GM04503 (cell line): ENCODE measurements at places on chromosomes 11 and 22.

DNA sequence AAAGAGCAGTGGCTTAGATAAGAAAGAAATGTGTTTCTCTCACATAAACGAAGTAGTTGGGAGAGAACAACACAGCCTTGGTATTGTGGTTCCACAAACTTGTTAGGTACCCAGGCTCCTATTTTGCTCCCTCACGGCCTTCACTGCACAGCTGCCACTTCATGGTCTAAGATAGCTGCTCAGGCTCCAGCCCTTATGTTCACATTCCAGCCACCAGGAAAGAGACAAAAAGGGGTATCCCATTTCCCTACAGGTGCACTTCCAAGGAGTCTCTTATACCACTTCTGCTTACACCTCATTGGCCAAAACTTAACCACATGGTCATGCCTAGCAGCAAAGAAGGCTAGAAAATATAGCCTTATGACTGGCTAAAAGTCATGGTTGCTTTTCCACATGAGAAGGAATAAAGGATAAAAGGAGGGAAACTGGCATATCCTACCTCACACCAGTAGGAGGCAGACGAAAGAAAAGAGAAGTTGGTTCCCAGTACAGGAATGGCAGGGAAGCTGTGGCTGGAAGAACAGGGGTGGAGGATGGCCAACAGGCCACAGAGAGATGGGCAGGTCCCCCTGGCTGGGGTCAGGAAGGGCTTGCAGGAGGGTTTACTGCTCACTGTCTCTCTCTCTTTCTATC lies 5.4 kb upstream of the HDHD5 start:
- no peak for DNase-seq

DNA sequence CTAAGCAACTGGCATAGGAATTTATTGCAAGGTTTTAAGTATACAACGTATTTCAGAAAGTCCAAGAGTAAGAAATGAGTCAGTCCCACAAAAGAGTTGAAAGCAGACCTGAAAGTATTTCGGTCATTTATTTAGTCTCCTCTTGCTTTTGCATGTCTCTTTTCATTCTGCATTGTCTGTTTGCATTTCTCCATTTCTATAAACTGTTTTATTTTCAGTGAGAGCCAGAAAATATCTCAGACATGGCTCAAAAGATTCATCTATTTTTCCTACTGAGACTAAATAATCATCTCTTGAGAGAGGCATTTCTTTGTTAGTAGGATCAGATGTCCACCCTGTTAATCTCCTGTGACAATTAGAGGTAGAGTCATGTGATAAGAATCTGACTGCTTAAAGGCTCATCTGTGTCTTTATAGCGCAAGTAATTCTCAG lies 219.1 kb upstream of the CCDC179 start:
- DNase-seq, result no peak

GRCh38 chr11:38952698-38953097 lies 2354.7 kb upstream of the RAG2 start:
- DNase-seq, result no peak

- DNase-seq, result no peak
Observed at GRCh38 chr11:122656073-122656630, 630 bp downstream of the UBASH3B start.

DNA sequence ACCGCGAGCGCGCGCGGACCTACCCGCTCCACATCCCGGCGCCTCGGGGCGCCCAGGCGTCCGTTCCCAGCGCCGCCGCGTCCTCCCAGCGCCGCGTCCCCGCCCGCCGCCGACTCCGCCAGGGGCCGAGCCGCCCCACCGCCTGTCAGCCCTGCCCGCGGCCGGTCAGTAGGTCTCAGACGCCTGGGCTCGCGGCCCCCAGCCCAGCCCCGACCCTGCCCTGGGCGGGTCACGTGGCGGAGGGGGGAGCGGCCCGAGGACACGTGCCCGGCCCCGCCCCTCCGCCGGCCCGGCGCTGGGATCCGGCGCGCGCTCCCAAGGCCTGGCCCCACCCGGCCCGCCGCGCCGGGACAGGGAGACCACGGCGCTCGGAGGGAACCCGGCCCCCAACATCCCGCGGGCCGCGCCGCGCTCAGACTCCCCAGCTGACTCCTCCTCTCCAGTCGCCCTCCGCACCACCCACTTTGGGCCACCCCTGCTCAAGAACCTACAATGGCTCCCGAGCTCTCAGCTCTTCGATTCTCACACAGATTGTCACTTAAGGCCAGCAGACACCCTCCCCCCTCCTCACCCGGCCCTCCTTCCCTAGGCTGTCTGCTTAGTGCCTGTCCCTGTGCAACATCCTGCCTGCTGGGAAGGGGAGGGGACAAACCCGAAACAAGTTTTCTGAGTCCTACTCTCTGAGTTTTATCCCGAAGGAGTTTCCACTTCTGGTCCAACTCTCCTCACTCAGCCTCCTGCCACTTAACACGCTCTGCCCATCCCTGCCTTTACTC lies at the start of gene RAB3IL1:
TSS of gene RAB3IL1 (minus strand) at position 233 of the 776 bp plus-strand sequence. CDS start at position 34, 199 bp downstream.
- no peak for DNase-seq

- no peak for DNase-seq
Observed at GRCh38 chr11:113531575-113532451, 56.6 kb upstream of the DRD2 start.

DNA sequence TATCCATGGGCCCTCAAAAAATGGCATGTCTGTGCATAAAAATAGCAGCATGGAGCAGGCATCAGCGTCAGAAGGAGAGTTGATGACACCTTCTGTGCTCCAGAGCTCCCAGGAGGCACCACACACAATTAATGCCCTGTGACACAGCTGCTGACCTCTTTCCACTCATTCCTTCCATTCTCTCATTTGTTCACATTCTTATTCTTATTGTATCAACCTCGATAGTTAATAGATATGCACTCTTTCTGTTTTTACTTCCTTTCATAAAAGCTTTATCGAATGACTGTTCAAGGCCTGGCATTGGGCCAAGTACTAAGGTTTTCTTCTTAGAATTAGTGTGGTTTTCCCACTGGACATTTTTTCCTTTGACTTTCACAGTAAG lies 266.0 kb upstream of the MTNR1B start:
- no peak for DNase-seq

- no peak for DNase-seq
Observed at GRCh38 chr11:79206951-79207350, 233.9 kb downstream of the TENM4 start.

DNA sequence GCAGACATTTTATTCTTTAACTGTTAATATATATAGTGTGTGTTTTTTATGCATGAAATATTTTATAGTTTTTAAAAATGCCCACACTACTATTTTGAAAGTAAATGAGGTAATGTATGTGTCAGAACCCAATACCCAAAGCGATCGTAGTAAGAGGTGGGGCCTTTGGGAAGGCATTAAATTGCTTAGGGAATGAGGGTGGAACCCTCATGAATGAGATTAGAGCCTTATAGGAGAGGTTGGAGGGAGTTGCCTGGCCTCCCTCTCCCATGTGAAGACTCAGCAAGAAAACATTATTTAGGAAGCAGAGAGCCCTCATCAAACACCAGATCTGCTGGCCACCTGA lies 11.1 kb downstream of the KLHL35 start:
- no peak for DNase-seq

DNA sequence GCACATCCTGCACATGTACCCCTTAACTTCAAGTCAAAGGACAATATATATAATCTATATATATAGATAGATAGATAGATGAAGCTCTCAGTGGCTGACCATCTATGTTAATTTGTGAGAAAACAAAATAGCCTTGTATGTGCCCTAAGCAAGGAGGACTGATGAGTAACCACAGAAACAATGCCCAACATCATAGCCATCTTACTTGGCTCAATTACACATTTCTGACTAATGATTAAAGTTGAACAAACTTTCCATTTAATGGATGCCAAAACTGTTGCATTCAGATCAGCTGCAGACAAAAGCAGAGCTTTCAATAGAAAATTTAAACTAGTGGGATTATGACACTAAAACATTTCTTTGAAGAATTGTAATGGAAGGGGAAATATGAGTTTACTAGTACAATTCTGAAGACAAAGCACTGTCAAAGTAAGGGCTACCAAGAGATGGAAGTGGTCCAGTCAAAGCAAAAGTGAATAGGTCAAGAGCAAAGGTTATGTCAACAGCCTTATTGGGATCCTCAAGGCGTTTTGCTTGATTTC lies 1188.2 kb upstream of the RAG2 start:
- DNase-seq, result no peak

GRCh38 chr22:41777749-41778425 lies 22.6 kb upstream of the CCDC134 start:
- DNase-seq, result no peak

DNA sequence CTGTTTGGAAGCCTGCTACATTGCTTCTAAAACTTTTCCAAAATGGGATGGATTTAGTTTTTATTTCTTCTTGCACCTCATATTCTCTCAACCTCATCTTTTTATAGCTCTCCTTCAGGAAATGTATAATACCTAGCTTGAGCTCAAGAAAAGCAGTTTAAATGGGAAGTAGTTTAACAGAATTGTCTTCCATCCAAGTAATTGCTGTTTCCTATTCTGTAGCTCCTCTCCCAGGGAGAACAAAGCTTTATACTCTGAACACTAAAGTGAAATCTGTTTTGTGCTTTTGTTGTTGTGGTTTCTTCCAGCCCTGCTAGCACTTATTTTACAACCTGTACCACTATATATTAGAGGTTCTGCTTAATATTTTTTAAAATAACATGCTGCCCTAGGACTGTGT lies 83.2 kb upstream of the HORMAD2 start:
- DNase-seq, result no peak

DNA sequence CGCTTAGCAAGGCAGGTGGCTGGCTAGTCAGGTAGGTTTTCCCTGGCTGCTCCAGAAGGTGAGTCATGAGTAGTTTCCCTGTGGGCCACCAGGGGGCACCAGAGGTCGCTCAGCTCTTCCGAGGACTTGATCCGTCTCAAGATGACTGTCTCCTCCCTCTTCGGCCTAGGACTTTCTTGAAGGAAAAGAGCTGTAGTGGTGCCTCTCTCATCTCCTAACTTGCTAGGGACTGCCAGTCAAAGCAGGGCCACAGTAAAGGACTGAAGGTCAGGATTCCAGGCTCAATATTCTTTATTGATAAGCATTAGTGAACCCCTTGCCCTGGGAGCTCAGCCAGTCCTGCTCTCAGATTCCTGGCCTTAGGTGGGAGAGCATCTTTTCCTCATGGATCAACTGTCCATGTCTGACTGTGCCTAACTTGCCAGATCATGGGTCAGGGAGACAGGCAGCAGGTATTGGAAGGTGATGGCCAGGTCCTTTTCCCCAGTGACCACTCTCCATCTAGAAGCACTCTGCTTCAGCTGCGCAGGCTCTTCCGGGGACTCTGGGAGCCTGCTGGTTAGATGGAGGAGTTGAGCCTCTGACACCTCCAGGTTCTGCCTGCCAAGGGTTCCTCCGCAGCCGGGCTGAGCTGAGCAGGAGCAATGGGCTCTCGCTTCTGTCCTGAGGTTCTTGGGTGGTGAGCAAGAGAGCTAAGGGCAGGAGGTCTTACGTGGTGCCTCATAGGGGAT lies 1.9 kb downstream of the POLD4 start:
- no peak for DNase-seq

- DNase-seq, result no peak
Observed at GRCh38 chr22:33865996-33866395, 54.3 kb downstream of the LARGE1 start.

- no peak for DNase-seq
Observed at GRCh38 chr11:26834601-26835000, 112.7 kb upstream of the SLC5A12 start.

DNA sequence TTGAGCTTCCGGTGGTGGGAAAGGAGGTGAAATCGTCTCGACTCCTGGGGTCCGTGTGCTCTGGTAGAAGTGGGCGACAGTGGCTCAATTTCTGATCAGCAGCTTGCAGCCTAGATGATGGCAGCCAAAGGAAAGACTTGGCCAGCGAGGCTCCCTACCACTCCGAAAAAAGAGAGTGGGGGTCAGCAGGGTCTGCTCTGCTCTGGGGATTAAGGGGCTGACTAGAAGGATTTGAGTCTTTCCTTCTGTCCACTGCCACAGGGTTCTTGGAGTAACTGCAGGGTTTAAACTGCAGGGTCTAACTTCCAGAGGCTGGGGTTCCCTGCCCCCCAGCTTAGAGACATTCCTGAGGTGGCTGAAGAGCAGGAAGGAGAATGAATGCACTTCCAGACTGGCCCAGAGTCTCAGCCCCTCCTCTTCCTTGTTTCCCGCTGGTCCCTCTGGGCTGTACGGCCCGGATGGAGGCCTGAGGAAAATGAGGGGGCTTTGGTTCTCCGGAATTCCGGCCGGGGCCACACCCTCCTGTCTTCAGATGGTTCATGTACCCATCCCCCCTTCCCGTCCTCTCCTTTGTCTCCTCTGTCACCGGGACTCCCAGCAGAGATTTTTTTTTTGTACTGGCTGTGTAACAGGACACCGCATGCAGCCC lies 907 bp downstream of the SERPINH1 start:
- DNase-seq, result no peak

DNA sequence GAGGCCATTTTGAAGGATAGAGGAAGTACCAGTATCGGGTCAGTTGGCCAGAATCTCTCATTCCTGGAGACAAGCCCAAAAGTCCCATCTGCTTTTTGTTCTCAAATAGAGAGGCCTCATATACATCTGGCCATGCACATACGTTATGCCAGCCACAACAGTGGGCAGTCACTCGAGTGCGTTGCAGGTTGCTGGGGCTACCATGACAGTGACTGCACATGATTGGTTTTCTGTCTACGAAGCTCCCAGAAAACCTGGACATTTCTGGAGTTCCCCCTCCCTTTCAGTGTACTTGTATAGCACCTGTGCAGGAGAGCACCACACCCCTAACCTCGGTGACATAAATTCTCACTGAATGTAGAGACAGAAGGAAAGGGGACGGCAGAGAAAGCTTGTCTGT lies 62.1 kb downstream of the C22orf31 start:
- no peak for DNase-seq

DNA sequence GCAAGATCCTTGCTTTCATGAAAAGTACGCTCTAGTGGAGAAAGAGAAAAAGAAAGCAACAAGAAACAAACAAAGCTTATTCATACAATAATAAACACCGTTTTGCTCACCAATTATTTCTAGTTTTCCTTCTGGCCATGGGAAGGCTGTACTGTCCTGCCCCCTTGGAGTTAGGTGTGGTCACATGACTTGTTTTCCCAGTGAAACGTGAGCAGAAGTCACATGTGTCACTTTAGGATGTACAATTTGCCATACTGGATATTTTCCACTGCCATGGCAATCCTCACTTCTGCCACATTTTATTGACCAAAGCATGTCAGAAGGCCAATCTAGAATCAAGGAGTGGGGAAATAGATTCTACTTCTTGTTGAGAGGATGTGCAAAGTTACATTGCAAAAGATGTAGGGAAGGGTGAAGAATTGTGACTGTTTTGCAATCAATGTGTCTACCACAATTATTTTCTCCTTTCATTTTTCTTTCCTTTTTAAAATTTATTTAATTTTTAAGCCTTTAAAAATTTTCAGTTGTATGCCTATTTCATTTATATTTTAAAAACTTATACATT lies 24.3 kb upstream of the TRAF6 start:
- DNase-seq, result no peak

DNA sequence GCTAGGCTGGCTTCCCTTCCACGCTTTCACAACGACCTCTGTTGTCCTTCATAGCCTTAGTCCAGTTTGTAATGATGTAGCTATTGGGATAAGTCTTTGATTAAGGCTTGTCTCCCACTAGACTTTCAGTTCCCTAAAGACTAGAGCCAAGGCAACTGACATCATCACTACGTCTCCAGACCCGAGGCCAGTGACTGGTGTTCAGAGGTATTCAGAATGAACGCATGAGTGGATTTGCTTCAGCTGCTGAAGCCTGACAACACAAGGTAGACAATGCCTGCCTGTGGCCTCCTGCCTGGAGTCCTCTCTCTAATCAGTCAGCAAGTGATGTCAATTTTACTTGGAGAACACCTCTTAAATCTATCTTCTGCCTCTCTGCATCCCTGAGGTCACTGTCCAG lies 13.6 kb downstream of the EFCAB6 start:
- no peak for DNase-seq
